ENCODE measurements at places on chromosomes 1 and 21.

GRCh38 chr1:235336903-235337302 is 8.5 kb downstream of the GGPS1 start:
- DNase-seq: no peak

DNA sequence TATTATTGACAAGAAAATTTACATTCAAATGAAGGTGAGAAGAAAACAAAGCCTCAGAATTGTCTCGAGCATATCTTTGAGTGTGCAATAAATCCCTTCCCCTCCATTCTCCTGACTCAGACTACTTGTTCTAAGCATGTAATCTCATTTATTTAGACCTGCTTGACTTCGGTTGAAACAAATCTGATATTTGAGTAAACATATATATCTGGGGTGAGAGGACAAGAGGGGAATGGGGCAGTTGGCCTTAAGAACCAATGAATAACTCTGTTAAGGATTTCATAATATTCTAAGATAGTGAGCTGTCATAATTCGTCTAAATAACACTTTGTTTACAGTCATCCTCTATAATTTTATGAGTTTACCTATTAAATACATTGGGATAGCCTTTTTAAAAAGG is 142.7 kb downstream of the SIPA1L2 start:
- no peak for DNase-seq

GRCh38 chr1:3094863-3095780 is 26.1 kb downstream of the PRDM16 start:
- no peak for DNase-seq

- no peak for DNase-seq
Measured at GRCh38 chr1:164183854-164184635, 374.9 kb upstream of the PBX1 start.

DNA sequence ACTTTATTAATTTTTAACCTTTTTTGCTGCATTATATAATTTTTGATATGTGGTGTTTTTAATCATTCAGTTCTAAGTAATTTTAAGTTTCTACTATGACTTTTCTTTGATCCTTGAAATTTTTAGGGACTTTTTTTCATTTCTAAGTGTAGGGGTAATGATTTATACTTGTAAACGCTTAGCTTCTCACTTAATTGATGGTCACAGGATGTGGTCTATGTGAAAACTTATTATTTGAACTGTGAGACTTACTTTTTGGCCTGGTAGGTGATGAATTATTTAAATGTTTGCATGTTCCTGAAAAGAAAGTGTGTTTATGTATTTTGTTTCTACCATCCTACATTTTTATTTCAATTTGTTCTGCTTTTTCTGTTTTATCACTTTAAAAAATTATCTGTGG is 17.2 kb downstream of the ALPL start:
- no peak for DNase-seq

DNA sequence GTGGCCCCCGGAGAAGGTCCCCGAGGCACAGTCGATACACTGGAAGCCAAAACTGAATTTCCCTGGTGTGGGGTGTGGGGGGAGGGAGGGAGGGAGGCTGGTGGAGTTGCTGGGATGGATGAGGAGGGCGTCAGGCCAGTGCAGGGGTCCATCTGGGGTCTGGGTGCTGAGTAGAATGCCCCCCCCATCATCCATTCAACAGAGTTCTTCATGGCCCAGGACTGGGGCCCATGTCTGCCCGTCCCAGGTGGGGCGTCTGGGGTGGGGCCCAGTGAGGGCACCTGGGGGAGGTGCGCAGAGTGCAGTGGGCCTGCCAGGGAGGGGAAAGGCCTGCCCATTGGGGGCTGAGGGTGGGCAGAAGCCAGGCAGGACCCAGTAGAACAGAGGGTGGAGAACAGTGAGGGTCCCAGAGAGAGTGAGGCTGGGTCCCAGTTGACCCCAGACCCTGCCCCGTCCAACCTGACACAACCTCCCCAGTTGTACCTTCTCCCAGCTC is 1.9 kb downstream of the TNFRSF18 start:
- DNase-seq: no peak

DNA sequence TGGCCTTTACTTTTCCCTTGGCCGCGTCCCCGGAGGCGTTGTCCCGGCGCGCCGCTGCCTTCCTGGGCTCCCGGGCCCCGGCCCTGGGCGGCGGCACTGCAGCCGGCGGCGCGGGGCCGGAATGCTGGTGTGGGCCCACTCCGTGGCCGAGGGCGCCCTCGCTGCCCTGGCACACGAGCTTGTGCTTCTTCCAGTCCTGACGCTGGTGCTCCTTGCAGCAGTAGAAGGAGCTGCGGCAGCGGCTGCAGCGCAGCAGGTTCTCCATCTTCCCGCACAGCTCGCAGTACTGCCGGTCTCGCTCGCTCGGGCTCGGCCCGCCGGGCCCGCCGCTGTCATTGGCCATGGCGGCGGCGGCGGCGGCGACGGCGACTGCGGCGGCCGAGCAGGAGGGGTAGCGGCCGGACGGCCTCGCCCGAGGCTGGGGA is 529 bp downstream of the EGLN1 start:
- no peak for DNase-seq

GRCh38 chr1:32195972-32196823 is 4.2 kb upstream of the CCDC28B start:
- DNase-seq: no peak

GRCh38 chr1:23422241-23422877 is 2.2 kb downstream of the TCEA3 start:
- no peak for DNase-seq

- no peak for DNase-seq
Measured at GRCh38 chr1:61353797-61354406, 271.5 kb downstream of the NFIA start.

DNA sequence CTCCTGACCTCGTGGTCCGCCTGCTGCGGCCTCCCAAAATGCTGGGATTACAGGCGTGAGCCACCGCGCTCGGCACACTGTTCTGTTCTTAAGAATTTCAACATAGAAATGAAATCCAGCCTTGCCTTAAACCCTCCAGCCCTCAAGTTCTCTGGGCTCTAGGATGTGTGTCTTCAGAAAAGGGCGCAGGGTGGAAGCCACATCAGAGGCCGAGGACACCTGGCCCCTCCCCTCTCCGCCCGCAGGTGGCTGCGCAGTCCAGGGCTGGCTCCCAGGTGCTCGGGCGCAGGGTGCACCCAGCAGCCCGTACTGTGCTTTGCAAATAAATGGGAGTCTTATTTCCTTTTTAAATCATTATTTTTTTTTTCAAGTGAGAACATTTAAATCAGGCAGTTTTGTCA is 2.0 kb upstream of the C1orf174 start:
- no peak for DNase-seq

GRCh38 chr1:23452011-23452411 is 27.5 kb upstream of the TCEA3 start:
- DNase-seq: no peak

GRCh38 chr1:51565009-51565408 is 45.9 kb upstream of the EPS15 start:
- DNase-seq: no peak

GRCh38 chr1:119664067-119664466 is 16.0 kb upstream of the ZNF697 start:
- no peak for DNase-seq

DNA sequence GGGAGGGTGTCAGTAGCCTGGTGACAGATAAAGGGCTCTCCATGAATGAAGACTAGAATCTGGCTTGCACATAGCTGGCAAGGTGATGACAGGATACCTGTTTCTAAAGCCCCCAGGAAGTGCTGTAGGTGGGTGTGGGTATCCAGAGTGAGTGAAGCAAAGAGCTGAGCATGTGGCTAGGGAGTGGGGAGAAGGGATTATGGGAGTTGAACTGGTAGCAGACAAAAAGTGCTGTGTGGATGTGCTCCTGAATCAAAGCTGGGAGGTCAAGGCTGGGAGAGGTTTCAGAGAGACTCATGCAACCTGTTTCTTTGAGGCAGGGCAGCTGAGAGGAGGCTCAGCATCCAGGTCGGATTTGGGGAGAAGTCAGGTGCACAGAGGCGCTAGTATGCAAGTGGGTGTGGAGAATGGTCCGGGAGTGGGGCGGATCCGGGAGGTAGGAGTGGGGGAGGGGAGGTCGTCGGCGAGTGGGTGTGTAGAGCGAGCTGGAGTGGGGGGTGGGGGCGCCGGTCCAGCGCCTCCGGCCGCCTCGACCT is 600 bp downstream of the ASTN1 start:
- no peak for DNase-seq

GRCh38 chr1:41837691-41838090 is 81.0 kb downstream of the HIVEP3 start:
- no peak for DNase-seq

DNA sequence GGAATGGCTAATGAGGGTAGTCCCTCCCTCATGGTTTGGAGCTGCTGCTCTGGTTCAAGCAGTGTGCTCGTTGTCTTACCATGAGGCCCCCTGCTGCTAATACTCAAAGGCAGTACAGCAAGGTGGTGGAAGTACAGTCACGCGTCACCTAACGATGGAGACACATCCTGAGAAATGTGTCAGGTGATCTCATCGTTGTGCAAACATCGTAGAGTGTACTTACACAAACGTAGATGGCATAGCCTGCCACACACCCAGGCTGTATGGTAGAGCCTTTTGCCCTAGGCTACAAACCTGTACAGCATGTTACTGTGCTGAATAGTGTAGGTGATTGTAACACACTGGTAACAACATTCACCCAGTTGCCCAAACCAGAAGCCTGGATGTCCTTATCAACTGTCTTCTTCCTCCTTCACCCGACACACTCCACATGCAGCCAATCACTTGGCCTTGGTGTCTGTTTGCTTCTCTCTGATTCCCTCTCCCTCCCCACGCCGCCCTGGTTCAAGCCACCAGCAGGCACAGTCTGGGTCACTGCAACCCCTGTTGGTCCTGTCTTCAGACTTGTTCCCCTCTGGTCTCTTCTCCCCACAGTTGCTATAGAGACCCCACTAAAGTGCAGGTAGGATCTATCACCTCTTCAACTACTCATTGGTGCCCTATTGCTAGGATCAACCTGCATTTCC is 6.0 kb upstream of the KCNA2 start:
- no peak for DNase-seq

DNA sequence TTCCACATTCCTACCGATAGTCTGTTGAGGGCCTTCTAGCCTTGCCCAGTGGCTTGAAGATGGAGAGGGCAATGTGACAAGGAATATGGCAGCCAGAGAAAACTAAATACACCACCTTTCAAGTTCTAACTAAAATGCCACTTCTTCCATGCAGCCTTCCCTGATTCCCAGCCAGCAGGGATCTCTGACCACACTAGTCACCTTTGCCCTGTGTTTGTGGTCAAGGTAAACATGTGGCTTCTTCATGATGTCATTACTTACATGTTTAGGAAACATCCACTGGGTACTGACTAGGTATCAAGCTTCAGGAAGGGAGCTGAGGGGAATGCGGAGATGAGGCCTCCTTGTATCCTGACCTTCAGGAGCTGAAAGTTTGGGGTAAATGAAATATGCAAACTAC is 21.6 kb downstream of the IFNLR1 start:
- DNase-seq: no peak

All from iPS DF 19.7 (cell line).